NCI-H2081 treated with DMSO at 0.1 percent for 48 hours (cell line): ENCODE measurements at places on chromosomes 11 and 22.

DNA sequence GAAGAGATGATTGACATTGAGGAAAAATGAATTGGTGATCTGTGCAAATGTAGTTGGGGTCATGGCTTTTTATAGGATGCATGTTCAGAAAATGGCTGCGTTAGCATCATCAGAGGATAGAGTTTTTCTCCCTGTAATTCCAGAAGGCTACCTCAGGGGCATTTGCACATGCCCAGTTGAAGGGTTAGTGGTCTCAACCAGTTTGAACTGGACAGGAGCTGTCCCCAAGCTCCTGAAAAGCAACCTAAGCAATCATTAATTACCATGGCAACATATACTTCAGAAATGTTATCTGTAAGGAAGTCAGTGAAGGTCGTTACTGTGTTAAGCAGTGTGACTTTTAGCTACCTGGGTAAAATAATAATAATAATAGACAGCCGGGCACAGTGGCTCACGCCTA is 29.3 kb downstream of the TUG1 start:
- no peak for DNase-seq

GRCh38 chr11:78426845-78427244 is 9.2 kb upstream of the GAB2 start:
- no peak for DNase-seq

DNA sequence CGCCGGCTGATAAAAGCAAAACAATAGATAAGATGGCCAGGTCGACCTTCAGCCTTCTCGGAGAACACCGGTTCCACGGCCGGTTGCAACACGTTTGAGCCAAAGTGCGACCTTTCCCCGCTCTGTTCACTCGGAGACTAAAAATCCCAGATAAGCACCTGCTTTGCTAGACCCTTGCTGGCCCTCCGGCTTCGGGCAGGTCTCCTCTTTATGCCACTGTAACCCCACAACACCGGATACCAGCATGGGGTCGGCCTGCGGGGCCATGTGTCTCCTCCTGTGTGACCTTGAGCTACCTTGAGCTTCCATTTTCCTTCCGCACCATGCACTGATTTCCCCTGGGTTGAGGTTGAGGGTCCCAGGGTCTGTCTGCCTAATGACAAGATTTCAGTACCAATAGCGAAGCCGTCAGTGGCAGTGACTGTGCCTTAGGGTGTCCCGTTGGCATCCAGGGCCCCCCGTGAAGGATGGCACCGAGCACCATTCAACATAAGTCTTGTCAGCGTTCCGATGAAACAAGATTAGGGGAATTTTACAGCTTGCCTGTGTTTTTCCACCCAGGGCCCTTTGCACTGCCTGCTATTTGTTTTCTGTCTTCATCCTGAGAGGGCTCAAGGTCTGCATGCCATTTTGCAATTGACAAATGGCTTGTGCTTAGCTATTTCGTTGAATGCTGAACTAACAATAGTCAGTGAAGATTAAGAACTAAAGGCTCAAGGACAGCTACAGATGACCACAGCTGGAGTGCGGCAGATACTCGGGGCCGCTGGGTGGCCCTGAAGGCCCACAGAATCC is 118.6 kb downstream of the KCNQ1 start:
- no peak for DNase-seq

GRCh38 chr22:37627545-37627944 is 11.9 kb upstream of the SH3BP1 start:
- DNase-seq = no peak

- DNase-seq = no peak
These were observed 218.6 kb downstream of the NAV2 start for GRCh38 chr11:19931141-19931770.

GRCh38 chr11:71913756-71914526 is 14.5 kb downstream of the XNDC1N start:
- no peak for DNase-seq

DNA sequence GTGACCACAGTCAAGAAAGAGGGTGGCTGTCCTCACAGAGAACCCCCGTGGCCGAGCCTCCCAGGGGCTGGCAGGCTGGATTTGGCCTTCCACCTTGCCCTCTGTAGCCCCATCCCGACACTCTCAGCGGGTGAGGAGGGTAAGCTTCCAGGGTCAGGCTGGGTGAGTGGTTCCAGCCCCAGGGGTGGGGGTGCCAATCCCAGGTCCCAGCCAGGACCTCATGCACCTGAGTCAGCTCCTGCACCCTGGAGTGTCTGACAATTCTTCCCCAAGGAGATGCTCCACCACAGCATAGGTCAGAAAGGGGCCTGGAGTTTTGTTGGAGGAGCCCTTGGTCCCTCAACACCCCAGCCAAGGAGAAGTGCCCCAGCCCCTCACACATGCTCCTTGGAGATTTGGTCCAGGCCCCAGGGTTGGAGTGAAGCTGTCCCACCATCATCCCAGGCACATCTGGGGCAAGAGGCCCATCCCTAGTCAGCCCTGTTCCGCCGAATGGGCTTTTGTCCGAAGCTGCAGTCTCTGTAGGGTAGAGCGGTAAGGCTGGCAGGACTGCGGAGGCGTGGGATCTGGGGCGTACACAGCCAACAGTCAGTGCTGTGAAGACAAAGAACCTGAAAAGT is 8.4 kb downstream of the LINC01488 start:
- DNase-seq = no peak

GRCh38 chr11:61473370-61474012 is 35.1 kb upstream of the LRRC10B start:
- no peak for DNase-seq

DNA sequence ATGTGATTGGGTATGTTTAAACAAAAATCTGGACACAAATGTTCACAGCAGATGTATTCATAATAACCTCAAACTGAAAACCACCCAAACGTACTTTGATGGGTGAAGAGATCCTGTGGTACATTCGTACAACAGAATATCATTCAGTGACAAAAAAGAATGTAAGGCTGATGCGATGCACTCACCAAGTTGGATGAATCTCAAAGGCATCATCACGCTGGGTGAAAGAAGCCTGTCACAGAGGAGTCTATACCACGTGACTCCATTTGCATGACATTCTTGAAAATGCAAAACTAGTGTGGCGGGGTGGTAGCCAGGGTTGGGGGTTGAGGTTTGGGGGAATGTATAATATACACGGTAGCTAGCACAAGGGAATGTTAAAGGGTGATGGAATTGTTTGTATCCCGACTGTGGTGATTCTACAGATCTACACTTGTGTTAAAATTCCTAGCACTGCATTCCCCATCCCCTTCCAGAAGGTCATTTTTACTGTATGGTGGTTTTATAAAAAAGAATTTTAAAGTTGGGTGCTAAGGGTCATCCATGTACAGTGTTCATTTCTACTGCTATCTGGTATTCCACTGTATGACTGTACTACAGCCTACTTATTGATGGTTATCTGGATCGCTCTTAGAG is 35.0 kb upstream of the SLC25A1 start:
- no peak for DNase-seq

DNA sequence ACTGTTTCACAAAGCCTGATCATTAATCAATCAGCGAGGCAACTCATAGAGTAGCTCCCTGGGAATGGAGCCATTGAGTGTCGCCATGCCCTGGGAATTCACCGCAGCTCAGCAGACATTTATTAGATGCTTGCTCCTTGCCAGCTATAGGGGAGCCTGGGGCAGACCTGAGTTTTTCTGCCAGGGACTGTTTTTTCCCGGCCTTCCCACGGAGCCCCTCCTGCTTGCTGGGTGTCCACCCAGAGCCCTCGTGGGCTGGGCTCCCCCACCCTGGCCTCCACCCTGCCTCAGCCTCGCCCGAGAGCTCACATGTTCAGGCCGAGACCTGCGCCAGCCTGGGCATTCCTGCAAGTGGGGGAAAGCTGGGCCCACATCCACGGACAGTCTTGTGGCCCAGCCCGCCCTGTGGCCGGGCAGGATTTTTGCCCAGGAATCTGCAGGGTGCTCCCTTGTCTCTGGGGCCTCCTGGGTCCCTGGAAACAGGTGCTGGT is 64.9 kb downstream of the SMIM38 start:
- DNase-seq = no peak
